ENCODE measurements at places on chromosomes 2 and 18. TPM values are rescaled to one million over a fixed set of nuclear protein-coding genes. Genes with fewer than 3 reads are reported as not detected.

DNA sequence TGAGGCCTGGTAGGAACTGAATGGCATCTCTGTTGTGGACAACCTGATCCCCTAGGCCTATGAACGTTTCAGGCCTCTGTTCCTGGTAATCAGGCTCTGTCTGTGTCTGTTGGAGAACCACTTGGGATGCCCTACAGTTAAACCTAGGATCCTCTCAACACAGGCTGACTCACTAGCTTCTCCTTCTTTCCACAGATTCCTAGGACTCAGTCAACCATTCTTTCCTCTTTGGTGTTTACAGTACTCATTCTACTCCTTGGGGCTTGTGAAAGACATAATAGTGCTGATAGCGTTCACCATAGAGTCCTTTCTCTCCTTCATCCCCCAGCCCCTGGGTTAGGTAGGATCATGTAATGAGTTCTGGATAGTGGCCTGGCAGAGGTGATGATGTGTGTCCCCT, 544.3 kb downstream of the METTL4 start:
- no peaks in the 10 kb centered on the region for H3K27me3 ChIP-seq
- DNase-seq: no peak
- H3K4me1 ChIP-seq: no peaks in the 10 kb centered on the region
- H3K27ac ChIP-seq: no peak overlapping the region
- H3K4me3 ChIP-seq: no peak overlapping the region

DNA sequence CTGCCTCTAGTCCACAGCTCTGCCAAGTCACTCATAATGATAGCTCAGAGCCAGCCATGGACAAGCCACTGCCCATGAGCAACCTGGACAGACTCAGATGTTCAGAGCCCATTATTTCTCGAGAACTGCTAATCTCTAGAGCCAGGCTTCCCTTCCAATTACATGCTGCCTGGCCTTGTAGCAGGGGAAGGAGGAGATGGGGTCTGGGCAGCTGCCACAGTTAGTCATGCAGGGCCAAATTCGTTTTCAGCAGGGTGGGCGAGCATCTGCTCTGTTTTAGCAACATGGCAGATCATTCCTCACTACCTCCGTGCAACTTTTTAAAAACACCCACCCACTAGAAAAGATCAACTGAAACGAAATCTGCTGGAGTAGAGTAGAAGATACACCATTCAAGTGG, 141.8 kb downstream of the MYO5B start:
- H3K36me3 ChIP-seq: no peaks in the 10 kb centered on the region
- no peaks in the 10 kb centered on the region for H3K4me1 ChIP-seq
- no peaks in the 10 kb centered on the region for H3K27me3 ChIP-seq

- H3K4me1 ChIP-seq: no peaks in the 10 kb centered on the region
- H3K4me3 ChIP-seq: no peak overlapping the region
- no peak for DNase-seq
- no peaks in the 10 kb centered on the region for H3K27me3 ChIP-seq
- no peak overlapping the region for H3K27ac ChIP-seq
These were observed 369.3 kb downstream of the NBAS start for GRCh38 chr2:15191789-15192188.

DNA sequence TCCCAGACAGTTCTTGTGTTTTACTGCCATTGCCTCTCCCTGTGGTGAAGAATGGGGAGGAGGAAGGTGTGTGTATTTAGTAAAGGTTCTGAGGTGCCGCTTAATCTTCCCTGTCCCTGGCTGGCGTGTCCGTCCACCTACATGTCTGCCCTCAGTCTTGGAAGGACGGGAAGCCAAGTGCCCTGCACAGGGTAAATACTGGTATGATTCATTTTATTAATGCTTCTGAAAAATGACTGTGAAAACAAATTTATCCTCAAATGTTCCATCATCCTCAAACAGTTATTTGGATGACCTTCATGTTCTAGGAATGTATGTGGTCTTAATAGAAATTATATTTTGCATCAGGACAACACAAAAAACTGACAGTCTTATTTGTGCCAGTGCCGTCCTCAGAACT, 6.6 kb downstream of the EPAS1 start:
- H3K27ac ChIP-seq: peak overlapping the region; percentile 19
- H3K27me3 ChIP-seq: no peaks in the 10 kb centered on the region
- peaks cover 46% of the 10 kb centered on the region for H3K4me1 ChIP-seq
- DNase-seq: no peak
- no peak overlapping the region for H3K4me3 ChIP-seq

GRCh38 chr18:37845498-37845897, 279.9 kb upstream of the CELF4 start:
- H3K36me3 ChIP-seq: no peaks in the 10 kb centered on the region
- no peaks in the 10 kb centered on the region for H3K27me3 ChIP-seq
- no peaks in the 10 kb centered on the region for H3K4me1 ChIP-seq
- H3K27ac ChIP-seq: no peak overlapping the region
- H3K4me3 ChIP-seq: no peak overlapping the region

DNA sequence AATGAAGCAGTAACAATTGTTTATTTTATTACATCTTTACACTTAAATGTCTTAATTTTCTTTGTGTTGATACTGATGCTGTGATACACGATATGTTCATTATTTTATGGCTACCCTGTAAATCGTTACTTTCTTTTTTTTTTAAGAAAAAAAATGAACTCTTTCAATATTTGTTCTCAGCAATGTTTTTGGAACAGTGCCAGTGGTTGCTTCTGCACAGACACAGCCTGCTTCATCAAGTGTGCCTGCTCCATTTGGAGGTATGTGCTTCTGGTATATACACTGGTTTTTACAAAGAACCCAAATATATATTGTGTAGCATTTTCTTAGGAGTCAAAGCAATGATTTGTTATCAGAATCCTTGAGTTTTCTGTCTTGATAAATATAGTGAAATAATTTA, 62.2 kb upstream of the SCYGR2 start:
- no peak overlapping the region for H3K27ac ChIP-seq
- H3K4me3 ChIP-seq: no peak overlapping the region
- H3K4me1 ChIP-seq: no peaks in the 10 kb centered on the region
- H3K36me3 ChIP-seq: peaks cover 8% of the 10 kb centered on the region
- DNase-seq: no peak

DNA sequence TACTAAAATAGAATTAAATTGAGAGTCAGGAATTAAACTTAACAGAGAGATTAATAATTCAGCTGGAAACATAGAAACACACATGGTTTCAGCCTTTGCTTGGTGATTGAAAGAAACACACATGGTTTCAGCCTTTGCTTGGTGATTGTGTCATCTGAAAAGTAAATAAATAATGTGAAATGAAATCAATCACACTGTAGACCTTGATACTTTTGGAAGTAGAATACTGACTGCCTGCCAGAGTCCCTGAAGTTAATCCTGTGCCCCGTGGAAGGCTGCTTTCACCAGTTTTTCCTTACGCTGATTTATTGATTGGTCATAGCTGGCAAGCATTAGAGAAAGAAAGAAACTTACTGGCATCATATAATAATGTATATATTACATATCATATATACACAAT, 1252.7 kb upstream of the FAM98A start:
- DNase-seq: no peak
- H3K4me1 ChIP-seq: no peaks in the 10 kb centered on the region
- H3K4me3 ChIP-seq: no peak overlapping the region
- no peaks in the 10 kb centered on the region for H3K36me3 ChIP-seq
- no peaks in the 10 kb centered on the region for H3K27me3 ChIP-seq
- no peak overlapping the region for H3K27ac ChIP-seq

DNA sequence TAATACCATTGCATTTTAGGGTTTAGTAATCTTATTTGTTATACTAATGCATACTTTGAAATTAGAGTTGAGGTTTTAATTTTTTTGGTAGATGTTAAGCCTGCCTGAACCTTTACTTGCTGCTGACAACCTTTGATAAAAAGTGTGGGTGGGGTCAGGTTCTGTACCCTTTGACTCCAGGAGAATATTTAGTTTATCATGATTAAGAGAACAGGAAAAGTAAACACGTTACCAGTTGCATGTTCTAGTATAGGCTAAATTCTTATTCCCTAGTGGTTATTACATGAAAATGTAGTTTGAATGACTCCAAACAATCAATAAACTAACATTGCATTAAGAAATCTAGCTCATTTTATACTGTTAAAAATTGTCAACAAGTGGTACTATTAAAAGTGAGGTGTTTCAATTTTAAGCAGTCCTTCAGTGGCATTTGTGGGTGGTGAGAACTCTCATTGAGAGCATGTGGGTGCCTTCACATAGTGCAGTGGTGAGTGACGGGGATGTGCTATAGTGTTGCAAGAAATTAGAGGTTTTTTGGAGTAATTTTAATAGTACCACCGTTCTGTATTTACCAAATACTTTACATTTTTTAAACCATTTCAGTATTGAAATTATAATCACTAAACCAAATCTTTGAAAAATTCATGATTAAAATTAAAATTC, 29.9 kb downstream of the PHLPP1 start:
- H3K4me3 ChIP-seq: no peak overlapping the region
- no peaks in the 10 kb centered on the region for H3K27me3 ChIP-seq
- DNase-seq: no peak
- no peaks in the 10 kb centered on the region for H3K36me3 ChIP-seq
- peaks cover 42% of the 10 kb centered on the region for H3K4me1 ChIP-seq
- peak overlapping the region; percentile 10 for H3K27ac ChIP-seq

- no peak overlapping the region for H3K27ac ChIP-seq
- peaks cover 11% of the 10 kb centered on the region for H3K4me1 ChIP-seq
- H3K36me3 ChIP-seq: no peaks in the 10 kb centered on the region
- no peaks in the 10 kb centered on the region for H3K27me3 ChIP-seq
- no peak overlapping the region for H3K4me3 ChIP-seq
- DNase-seq: no peak
These were observed 50.5 kb downstream of the LAMA1 start for GRCh38 chr18:7066965-7067555.

DNA sequence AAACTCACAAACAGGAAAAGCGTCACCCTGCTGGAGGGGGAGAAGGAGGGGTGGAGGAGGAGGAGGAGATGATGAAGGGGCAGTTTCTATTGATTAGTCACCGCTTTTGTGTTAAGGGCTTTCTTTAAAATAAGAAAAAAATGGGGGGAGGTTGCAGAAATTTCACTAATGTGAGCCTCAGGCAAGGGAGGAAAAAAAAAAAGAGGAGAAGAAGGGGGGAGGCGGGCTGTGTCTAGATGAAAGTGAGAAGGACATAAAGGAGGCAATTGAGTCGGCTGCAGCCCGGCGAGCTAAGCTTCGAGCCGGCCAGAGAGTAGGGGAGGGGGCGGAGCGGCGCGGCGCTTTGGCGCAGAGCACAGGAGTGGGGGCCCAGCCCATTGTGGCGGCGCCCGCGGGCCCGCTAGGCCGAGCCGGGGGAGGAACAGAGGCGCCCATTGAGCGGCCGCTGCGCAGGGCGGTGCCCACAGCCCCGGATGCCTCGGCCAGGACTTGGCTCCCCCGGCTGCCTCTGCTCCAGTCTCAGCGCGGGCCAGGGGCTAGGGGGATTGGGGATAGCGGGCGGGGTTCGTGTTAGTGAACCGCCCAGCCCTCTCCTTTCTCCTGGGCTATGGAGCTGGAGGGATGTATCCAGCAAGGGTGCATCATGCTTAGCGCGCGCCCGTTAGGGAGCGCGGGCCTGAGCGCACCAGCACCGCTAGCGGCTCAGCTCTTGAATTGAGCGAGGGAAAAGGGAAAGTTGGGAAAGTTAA, 7.9 kb downstream of the PAX3 start:
- DNase-seq: no peak
- H3K4me3 ChIP-seq: no peak overlapping the region
- H3K27ac ChIP-seq: no peak overlapping the region

DNA sequence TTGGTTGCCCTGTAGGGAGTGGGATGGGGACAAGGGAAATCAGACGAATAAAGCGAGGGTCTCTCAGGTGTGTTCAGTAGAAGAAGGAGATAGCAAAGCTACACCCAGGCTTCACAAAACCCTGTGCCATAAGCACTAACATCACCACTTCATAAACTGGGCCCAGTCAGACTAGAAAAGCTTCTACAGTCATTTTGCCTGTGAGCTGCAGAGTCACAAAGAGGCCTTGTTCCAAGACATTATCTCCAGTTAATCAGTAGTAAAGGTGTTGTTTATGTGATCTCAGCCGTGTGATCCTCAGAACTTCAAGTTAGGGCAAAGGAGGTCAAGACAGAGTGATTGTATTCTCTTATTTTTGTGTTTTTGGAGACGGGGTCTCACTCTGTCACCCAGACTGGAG, 148.0 kb downstream of the GALR1 start:
- DNase-seq: no peak
- no peak overlapping the region for H3K27ac ChIP-seq
- H3K36me3 ChIP-seq: no peaks in the 10 kb centered on the region
- H3K27me3 ChIP-seq: no peaks in the 10 kb centered on the region
- H3K4me1 ChIP-seq: no peaks in the 10 kb centered on the region

- no peak for DNase-seq
- H3K27ac ChIP-seq: no peak overlapping the region
- no peaks in the 10 kb centered on the region for H3K27me3 ChIP-seq
These were observed 48.0 kb downstream of the CDC42EP3 start for GRCh38 chr2:37623406-37623805.

- no peaks in the 10 kb centered on the region for H3K4me1 ChIP-seq
- no peak overlapping the region for H3K27ac ChIP-seq
- no peaks in the 10 kb centered on the region for H3K36me3 ChIP-seq
These were observed 199.5 kb downstream of the TTC32 start for GRCh38 chr2:19702267-19702666.

GRCh38 chr2:157364257-157364974, 38.8 kb upstream of the ERMN start:
- H3K36me3 ChIP-seq: no peaks in the 10 kb centered on the region
- no peaks in the 10 kb centered on the region for H3K4me1 ChIP-seq
- no peaks in the 10 kb centered on the region for H3K27me3 ChIP-seq
- H3K4me3 ChIP-seq: no peak overlapping the region

DNA sequence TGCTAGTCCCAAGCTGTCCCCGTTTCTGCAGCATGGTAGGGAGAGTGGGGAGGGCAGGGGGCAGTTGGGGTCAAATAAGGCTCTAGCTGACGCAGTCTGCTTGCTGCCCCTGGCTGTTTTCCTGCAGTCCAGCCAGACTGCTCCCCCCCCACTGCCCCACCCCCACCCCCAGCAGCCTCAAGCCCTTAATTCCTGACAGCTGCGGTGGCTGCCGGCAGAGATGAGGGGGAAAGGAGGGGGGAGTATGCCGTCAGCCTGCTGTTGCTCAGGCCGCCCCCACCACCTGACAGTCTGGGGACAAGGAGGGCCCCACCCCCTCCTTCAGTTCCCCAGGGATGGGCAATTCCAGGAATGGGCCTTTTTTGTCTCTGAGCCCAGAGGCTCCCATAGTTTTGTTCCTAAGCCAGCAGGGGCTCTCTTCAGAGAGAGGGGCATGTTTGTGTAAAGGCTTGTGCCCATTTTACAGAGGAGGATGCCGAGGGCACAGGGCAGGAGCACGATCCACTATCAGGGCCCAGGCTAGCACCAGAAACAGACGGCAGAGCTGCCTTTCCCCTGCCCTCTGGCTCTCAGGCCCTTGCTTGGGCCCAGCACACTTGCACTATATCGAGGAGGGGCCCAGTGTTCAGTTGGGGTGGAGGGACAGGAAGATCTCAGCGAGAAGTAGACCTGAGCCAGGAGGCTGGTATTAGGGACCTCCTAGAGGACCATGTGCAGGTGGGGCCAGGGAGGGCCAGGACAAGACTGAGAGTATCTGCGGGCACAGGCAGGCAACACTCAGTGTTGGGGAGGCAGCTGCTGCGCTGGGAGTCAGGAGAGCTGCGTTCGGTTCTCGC, 1.5 kb upstream of the WNT10A start:
- H3K27me3 ChIP-seq: peaks cover 16% of the 10 kb centered on the region
- H3K36me3 ChIP-seq: no peaks in the 10 kb centered on the region
- no peak overlapping the region for H3K27ac ChIP-seq
- peaks cover 27% of the 10 kb centered on the region for H3K4me1 ChIP-seq
- H3K4me3 ChIP-seq: no peak overlapping the region

The NT5DC4 gene
- total RNA-seq: not detected

The SOWAHC gene
- total RNA-seq: 15.3 TPM

The ABCG5 gene
- not detected for total RNA-seq

The ANKRD12 gene
- 93.8 TPM for total RNA-seq

The SMAD7 gene
- 52.2 TPM for total RNA-seq

The CDKL4 gene
- 2.5 TPM for total RNA-seq

The PARD6G gene
- 42.6 TPM for total RNA-seq

The EML6 gene
- 23.7 TPM for total RNA-seq

The SLC9A4 gene
- not detected for total RNA-seq

The IL18RAP gene
- 1.6 TPM for total RNA-seq

The HTR2B gene
- 6.4 TPM for total RNA-seq

The ZNF804A gene
- total RNA-seq: 1.2 TPM

The ADGRF3 gene
- not detected for total RNA-seq
